ENCODE measurements at places on chromosomes 3 and 15. TPM values are rescaled to one million over a fixed set of nuclear protein-coding genes. Genes with fewer than 3 reads are reported as not detected.

NME9 gene
- 0.09 TPM for total RNA-seq

FLNB gene
- 188 TPM for total RNA-seq

SUSD5 gene
- 3.6 TPM for total RNA-seq

SPTBN5 gene
- 0.18 TPM for total RNA-seq
